HEK293T (cell line): ENCODE measurements at places on chromosomes 1 and 21.
A peak's percentile ranks its signal among the peaks of the same experiment; 100 is the strongest.

DNA sequence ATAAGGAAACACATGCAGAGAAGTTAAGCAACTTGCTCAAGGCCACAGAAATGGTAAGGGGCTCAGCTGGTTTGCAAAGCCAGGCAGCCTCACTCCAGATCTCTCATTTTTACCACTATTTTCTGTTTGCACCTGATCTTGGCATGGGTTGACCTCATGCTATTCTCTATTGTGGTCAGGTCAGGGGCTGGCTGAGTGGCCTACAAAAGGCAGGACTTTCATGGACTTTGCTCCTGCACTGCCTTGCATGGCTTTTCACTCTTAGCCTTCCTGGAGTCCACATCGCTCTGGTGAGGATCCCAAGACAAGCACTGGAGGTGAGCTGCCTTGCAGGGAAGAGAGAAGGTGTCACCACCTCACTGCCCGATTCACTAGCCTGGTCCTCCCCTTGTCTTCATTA lies 56.8 kb upstream of the CSF3R start:
- DNase-seq: no peak

- peak; percentile 98 for DNase-seq
These were observed 9.1 kb downstream of the IBA57 start for GRCh38 chr1:228174482-228175315.

DNA sequence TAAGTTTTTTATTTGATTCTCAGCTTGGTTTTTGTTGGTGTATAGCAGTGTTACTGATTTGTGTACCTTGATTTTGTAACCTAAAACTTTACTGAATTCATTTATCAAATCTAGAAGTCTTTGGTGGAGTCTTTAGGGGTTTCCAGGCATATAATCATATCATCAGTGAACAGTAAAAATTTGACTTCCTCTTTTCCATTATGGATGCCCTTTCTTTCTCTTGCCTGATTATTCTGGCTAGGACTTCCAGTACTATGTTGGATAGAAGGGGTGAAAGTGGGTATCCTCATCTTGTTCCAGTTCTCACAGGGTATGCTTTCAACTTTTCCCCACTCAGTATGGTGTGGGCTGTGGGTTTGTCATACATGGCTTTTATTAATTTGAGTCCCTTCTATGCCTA lies 23.6 kb upstream of the MAB21L3 start:
- no peak for DNase-seq

- no peak for DNase-seq
These were observed 14.4 kb upstream of the ERVH48-1 start for GRCh38 chr21:42939582-42940413.

DNA sequence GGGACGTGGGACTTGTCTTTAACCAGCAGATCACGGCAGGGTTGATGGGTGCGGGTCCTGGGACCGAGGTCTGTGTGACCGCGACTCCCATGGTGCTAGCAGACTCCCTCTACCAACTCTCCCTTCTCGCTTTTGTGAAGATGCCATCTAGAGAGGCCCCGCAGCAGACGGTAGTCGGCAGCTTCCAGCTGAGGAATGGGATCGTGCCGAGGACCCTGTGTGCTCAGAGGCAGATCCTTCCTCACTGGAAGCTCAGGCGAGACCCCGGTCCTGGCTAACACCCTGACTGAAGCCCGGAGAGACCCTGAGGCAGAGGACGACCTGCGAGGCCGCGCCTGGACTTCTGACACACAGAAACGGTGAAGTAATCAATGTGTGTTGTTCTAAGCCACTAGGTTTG lies 12.5 kb upstream of the SPATC1L start:
- no peak for DNase-seq

DNA sequence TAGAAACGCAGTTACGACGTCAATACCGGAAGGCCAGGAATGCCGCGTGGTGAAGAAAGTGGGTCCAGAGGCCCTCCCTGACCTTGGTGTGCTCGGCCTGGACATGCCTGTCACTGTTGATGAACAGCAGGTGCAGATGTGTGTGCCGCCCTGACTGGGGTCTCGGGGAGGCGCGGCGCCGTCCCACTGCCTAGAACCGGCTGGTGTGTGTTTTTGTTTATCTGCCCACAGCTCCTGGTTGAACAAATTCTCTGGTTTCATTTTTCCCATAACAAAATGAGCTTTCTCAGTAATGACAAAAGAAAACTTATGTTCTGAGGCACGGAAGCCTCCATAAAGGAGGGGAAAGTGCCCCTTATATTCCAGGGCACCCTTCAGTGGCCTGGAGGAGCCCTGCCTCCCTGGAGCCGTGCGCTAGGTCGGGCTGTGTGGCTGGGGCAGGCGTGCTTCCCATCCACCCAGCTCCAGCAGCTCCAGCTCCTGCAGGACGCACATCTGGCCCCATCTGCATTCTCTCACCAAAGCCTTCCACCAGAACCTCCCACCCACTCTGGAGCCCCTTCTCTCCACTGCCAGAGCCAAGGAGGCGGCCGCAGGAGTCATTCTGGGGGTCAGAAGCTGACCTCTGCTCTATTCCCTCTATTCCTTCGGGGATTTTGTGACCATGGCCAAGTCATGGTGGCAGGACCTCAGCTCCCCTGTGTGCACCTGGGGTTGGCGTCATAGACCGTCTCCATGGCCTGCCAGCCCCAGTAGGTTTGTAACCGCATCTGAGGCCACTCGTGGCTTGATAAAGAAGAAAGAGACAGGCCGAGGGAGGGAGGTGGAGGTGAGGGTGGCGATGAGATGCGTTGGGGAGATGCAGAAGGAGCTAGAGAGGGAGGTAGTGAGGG lies 20.1 kb upstream of the COL18A1 start:
- no peak for DNase-seq

DNA sequence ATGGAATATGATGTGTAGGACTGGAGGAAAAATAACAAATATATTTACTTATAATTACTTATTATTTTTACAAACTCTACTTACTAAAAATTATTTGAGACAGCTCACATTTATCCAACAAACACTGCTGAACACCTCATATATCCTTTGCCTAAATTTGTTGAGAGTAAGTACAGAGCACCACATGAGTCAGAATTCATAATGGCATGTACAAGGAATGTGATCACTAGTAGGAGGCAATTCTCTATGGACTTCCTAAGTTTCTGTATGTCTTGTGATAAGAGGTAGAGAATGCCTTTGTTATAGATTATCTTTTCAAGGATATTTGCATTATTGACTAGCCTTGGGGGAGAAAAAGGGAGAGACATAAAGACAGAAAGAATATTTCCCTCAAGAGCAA lies 8.2 kb upstream of the ST6GALNAC3 start:
- no peak for DNase-seq
